Activated T-helper 1 cell treated with anti-CD3 and anti-CD28 coated beads, Interleukin-12 subunit alpha, Interleukin-12 subunit beta, Interleukin-2, Interleukin-4 antibody, amounts not matched to agents 30 ng/mL and 10 ng/mL and 1 ng/mL, durations not matched to agents 14 hours and 24 hours and 36 hours (primary cell): ENCODE measurements at places on chromosomes 7 and 10.
A peak's percentile ranks its signal among the peaks of the same experiment; 100 is the strongest.

DNA sequence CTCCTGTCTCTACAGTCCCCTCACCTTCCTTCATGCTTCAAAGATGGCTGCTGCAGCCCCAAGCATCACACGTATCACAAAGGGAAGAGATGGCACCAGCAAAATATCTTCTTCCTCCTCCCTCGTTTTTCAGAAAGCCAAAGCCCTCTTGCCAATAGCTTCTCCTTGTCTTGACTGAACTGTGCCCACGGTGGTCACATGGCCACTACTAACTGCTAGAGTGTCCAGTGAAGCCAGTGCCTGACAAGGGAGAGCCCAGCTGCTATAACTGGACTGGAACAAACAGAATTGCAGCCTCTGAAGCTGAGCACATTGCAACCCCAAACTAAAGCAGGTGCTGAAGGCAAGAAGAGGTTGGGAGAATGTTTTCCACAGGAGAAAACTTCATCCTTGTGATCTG is 120.8 kb upstream of the RET start:
- DNase-seq = no peak

DNA sequence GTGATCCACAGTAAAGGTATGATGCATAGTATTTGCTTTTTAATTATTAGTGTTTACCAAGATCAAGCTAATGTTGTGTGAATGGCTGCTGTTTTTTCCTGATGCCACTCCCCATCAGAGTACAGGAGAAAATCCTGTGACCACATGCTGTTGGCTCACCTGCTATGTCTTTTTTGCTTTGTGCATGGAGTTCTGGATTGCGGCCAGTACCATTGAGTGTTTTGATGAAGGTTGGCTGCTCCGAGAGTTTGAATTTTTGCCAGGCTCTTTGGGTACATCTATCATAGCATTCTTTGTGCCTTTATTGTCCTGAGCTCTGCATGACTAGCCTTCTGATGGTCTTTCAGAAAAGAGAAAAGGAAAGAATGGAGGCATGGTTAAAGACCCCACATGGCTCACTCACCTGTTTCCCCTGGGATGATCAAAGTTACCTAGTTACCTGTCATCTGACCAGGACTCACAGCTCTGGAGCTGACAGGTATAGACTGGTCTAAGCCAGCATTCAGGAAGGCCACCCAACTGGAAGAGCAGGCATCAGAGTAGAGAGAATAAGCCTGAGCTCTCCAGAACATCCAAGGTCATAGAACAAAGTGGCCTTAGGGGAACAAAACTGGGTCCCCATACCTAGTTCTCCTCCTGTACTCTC is 11.8 kb upstream of the SGPL1 start:
- no peak for DNase-seq

DNA sequence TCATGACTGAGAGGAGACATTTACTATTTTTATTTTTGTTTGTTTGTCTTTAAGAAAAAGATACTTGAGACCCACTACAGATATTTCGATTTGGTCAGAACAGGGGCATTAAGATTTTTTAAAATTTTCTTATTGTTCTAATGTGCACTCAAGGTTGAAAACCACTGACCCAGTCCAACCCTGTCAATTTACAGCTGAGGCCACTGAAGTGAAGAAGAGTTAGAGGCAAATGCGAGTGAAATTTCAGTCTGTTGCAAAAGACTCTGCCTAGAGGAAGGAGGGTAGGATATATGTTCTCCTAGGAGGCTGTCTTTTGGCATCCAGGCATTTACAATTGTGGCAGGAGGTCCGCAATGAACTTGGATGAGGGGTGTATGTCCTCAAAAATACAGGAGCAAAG is 396.3 kb downstream of the RPS24 start:
- no peak for DNase-seq

DNA sequence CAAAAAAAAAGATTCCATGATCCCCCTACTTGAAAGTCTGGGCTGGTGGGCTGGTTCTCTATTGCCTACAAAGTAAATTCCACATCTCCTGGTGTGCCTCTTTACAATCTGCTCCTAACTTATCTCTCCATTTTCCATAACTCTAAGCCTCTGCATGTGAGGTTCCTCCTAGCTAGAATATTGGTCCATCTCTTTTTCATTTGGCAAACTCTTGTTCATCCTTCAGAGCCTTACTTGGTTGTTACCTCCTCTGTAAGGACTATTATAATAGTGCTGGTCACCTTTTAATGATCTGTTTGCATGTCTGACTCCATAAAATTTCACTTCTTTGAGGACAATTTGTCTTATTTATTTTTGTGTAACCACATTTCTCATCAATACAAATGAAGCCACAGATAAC is 1.6 kb upstream of the NRCAM start:
- DNase-seq = no peak

DNA sequence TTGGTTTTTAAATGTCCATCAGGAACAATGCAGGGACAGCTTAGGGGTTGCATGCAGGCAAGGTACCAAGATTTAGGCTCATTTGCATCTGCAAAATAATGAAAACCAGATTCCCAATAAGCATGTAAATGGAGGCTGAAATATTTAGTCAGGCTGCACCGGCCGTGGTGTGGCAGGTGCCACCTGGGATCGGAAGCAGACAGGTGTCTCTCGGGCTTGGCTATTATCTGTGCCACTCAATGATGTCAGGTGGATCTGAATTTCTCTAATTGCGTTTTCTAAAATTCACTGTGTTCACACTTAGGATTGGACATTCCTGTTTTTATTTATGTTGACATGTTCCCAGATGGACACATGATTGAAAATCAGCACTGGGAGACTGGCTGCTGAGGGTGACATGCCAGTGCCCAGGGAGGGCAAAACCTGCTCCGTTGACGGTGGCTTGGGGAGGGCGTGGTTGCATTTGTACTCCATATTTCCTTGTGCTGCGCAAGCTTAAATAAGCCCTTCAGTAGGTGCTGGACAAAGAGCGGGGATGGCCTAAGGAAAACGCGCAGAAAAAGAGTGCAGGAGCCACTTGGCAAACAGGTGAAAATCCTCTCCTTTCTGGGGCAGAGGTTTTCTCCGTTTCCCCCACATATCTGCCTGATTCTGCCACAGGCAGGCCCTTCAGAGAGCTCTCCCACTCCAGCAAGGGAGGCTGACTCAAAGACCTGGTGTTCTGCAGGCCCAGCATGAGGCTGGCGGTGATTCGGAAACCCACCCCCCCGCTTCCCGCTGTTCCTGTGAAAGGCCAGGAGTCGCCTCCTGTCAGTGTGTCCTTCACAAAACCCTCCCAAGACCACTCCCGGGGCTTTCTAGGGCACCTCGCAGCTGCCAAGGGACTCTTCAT is 142.5 kb downstream of the WDR37 start:
- no peak for DNase-seq

GRCh38 chr7:120055300-120055699 is 217.7 kb upstream of the KCND2 start:
- DNase-seq = no peak

- no peak for DNase-seq
Observed at GRCh38 chr7:155930061-155930460, 117.8 kb upstream of the SHH start.

DNA sequence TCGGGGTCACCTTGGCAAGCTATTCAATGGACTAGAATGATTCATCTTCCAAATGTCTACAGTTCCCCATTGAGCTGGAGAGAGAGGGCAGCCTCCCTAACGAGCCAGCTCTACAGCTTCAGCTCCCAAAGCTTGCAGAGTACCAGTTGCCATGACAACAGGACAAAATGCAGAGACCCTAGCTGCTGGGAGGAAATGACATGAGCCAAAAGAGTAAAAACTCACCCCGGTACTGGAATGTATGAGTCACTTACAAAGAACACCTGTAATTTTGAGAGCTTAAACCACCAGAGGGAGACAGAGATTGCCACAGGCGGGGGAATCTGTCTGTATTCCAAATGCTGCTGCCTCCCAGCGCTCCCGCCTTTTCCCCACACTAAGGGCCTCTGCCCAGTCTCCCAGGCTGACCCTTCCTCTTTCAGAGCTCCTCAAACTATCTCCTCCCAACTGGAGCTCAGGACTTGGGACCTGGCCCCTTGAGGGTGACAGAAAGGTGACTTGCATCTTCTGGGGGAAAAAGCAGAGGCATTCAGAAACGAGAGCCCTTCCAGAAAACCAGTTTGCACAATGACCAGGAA is 95.5 kb downstream of the CUL2 start:
- DNase-seq = peak; percentile 61

DNA sequence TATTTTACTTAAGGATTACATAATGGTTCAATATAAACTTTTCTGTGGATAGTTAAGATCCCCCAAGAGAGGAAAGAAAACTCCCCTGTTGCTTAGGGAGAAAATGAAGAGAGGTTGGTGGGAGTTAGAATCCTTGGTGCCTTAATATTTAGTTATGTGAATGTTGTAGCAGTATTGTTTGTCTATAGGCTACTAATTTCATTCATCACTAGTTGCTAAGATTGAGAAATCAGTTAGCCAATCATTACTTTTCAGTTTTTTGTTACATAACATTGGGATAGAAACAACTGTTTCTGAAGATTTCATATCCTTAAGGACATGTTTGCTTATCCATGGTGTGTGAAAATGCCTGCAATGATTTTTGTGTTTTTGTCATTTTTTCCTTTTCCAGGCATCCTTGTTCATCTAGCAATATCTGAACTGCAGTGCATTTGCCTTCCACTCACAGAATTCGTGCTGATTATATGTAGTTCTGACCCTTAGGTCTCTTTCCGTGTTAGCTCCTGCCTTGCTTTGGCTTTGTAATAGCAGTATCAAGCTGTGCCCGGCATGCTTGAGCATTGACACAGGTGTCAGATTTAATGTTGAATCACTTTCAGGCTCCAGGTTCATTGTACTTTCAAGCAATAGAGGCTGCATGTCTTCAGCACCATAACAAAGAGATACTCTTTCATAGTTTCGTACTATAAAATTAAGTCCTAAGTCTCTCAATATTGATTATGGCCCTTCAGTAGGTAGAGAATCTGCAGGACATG is 85.0 kb downstream of the PODXL start:
- DNase-seq = no peak

DNA sequence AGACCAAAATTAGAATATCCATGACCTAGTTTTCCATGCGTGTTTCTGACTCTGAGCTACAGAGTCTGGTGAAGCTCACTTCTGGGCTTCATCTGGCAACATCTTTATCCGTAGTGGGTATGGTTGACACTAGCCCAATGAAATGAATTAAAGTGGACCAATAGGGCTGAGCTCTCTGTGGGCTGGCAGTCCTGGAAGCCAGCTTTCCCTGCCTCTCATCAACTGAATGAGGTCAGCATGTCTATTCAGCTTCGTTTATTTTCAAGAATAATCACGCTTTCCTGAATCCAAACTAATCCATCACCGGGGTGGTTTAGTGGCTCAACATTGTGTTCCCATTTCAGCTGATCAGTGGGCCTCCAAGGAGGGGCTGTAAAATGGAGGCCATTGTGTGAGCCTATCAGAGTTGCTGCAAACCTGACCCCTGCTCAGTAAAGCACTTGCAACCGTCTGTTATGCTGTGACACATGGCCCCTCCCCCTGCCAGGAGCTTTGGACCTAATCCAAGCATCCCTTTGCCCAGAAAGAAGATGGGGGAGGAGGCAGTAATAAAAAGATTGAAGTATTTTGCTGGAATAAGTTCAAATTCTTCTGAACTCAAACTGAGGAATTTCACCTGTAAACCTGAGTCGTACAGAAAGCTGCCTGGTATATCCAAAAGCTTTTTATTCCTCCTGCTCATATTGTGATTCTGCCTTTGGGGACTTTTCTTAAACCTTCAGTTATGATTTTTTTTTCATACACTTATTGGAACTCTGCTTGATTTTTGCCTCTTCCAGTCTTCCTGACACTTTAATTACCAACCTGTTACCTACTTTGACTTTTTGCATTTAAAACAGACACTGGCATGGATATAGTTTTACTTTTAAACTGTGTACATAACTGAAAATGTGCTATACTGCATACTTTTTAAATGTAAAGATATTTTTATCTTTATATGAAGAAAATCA is 35.5 kb downstream of the CAV1 start:
- DNase-seq = no peak

GRCh38 chr10:15681076-15681475 is 38.6 kb downstream of the ITGA8 start:
- no peak for DNase-seq

GRCh38 chr7:69696686-69697685 is 98.7 kb downstream of the AUTS2 start:
- no peak for DNase-seq

- DNase-seq = no peak
Observed at GRCh38 chr7:85423209-85423895, 236.5 kb upstream of the SEMA3D start.

- DNase-seq = no peak
Observed at GRCh38 chr7:69906283-69906995, 308.2 kb downstream of the AUTS2 start.

GRCh38 chr7:141675436-141676215 is 26.3 kb downstream of the DENND11 start:
- no peak for DNase-seq

DNA sequence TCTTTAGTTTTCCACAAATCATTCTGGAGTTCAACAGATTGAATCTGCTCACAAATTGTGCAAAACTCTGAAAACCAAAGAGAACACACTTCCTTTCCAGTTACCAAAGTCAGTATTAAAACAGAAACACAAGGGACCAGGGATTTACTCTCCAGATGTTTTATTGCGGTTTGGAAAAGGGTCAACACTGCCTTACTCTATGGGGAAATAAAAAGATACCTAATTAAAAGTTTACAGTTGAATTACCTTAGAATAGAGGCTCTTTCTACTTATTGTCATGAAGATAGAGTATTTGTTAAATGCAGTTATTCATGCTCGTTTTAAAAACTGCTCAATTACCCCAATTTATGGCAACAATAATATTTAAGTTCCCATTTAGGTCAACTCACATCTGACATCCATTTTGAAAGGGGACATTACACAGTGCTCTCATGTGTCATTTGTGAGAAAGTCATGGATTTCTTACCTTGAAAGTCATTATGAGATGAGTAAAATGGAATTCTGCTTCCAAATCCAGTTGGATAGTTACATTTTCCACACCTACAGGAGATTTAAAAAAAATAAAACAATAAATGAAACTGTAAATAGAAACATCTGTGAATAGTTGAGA is 8.4 kb downstream of the LAMB1 start:
- no peak for DNase-seq

GRCh38 chr10:124375353-124375614 is 43.4 kb downstream of the OAT start:
- DNase-seq = no peak

GRCh38 chr7:33616752-33617151 is 288.6 kb upstream of the BMPER start:
- DNase-seq = no peak

DNA sequence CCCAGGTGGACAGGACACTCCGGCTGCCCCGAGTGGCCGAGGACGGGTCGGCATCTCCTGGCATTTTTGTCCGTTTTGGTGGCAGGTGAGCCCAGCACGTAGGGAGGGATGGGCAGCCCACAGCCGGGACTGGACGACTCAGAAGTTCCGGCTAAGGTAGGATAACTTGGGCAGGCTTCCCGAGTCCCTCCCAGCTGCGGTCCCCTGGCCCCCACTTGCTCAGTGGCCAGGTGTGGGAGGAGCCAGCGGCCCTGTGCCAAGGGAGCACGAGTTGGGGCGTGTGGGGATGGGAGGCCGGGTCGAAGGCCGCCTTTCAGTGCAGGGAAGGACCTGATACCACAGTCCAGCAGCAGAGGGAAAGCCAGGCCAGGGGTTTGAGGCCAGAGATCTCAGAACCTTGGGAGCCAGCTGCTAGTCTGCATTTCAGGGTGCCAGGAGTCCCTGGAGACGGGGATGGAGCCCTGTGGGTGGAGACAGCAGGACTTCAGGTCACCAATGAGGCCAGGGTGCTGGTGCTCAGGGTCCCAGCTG is 58.5 kb downstream of the PWWP2B start:
- DNase-seq = no peak
